Neuronal stem cell (in vitro differentiated cells): ENCODE measurements at places on chromosomes 7 and 10.

DNA sequence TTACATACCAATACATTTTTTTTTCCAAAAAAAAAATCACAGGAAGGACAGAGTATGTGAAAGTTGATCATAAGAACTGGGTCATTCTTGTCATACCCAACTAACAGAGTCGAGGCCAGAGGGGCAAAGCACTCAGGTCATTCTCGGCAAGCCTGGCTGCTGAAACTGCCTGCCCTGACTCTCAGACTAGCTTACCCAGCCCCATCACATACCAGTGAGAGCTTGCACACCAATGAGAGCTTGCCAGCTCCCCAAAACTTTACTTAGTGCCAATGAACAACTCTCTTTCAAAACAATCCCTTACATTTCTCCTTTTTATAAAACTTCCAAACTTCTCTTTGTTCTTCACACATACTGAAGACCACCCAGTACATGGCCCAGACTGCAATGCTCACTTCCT lies 48.9 kb downstream of the VOPP1 start:
- no peak for DNase-seq

DNA sequence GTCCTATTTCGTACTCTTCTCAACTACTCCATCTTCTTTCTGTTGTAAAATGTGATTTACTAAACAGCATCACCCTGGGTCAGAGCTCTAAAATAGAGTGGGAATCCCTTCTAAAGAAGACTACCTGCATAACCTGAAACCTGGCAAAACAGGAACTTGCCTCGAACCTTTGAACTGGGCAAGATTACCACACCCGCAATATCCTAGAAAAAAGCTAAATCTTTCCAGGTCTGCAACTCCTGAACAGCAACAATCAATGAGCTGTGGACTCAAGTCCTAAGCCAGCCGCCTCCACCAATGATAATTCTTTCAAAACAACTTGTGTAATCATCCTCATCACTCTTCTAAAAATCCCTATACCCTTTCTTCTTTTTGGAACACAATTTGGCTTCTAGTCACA lies 824.2 kb upstream of the COBL start:
- no peak for DNase-seq

DNA sequence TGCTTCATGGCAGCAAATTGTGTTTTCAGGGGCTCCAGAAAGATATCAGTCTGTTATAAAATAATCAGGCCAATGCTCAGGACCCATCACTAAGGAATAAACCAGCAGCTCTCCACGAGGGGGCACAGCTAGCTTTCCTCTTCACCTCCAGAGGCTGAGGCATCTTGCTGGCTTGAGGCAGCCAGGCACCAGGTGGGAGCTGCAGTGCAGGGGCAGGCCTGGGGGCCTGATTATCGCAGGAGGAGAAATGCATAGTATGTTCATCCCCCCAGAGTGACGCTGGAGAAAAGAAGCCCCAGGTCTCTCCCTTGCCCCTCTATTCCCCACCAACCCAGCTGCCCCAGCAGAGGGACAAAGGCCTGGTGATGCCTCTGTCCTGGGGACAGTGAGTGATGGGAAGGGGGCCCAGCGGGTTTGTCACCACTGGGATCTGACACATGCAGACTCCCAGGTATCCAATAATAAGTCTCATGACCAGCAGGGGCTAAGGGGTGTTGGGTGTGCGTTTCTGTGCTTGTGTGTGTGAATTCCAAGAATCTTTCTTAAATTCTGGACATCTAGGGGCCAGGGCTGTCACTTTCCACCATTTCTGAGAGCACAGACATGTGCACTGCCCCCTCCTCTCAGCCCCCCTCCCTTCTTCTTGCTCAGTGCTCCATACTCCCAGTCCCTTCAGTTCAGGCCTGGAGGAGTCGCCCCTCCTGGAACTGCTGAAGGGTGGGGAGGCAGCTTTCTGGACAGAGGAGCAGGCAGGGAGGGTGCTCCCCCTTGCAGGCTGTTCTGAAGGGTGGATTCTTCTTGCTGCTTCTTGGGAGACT lies 128.1 kb upstream of the FAM20C start:
- DNase-seq, result peak; percentile 33

GRCh38 chr10:32000937-32001336 lies 55.3 kb downstream of the KIF5B start:
- DNase-seq, result no peak

DNA sequence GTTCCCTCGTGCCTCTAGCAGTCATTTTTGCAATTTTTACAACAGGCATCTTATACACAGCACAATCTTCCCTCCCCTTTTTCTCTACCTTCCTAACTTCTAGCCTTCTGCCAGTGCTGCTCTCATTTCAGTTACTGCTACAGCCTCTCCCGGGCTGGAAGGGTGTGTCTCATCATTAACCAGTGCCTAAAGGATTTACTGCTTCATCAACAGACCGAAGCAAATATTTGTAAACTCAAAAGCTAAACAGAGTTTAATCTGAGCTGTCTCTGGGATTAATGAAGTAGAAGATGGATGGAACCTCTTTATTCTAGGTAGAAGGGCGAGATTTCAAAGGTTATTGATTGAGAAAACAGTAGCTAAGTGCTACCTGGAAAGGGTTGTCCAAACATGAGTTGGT lies 94.3 kb downstream of the PRPF18 start:
- no peak for DNase-seq

GRCh38 chr10:67022099-67022498 lies 96.3 kb downstream of the LRRTM3 start:
- DNase-seq, result no peak

DNA sequence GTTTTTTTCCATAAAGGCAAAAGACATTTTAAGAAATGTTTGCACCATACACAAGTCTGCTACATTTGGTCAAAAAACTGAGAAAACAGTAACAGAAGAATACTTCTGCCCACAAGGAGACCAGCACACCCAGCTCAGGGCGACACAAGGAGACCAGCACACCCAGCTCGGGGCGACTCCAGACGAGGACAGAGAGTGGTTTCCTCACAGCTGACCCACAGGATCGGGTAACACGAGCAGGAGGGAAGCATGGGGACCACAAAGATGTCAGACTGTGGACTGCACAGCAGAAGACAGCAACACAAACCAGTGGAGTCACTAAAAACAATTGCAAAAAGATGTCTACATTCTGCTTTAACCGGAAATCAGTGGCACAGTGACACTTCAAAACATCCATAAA lies 237.6 kb downstream of the DIP2C start:
- DNase-seq, result no peak

GRCh38 chr10:96357038-96357620 lies 1.7 kb downstream of the OPALIN start:
- no peak for DNase-seq

DNA sequence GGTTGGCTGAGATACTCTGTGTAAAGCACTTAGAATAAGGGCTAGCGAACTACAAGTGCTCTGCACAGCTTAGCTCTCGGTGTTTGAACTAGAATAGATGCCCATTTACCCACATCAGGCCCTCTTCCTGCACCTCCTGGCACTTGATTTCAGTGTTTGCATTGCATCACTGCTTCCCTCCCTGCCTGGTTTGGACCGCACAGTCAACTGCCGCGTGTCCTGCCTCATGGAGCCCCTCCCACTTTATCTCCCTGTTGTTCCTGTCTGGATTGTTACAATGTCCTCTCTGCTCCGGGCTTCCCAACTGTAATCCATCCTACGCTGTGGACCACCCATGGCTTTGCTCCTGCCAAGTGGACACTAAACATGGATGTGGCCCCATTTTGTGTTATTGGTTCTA lies 2.3 kb downstream of the FAM107B start:
- no peak for DNase-seq

DNA sequence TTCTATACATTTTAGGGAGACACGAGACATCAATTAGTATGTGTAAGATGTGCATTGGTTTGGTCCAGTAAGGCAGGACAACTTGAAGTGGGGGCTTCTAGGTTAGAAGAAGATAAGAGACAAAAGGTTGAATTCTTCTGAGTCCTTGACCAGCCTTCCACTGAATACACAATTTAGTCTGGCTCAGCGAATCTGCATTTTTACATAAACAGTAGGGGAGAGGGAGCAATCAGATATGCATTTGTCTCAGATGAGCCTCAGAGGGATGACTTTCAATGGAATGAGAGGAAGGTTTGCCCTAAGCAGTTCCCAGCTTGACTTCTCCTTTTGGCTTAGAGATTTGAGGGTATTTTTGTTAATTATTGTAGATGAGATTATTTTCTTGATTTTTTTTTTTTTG lies 20.0 kb upstream of the C10orf90 start:
- no peak for DNase-seq

GRCh38 chr7:2529161-2530070 lies 9.8 kb downstream of the LFNG start:
- no peak for DNase-seq

GRCh38 chr10:106565546-106565945 lies 599.0 kb downstream of the SORCS1 start:
- no peak for DNase-seq

DNA sequence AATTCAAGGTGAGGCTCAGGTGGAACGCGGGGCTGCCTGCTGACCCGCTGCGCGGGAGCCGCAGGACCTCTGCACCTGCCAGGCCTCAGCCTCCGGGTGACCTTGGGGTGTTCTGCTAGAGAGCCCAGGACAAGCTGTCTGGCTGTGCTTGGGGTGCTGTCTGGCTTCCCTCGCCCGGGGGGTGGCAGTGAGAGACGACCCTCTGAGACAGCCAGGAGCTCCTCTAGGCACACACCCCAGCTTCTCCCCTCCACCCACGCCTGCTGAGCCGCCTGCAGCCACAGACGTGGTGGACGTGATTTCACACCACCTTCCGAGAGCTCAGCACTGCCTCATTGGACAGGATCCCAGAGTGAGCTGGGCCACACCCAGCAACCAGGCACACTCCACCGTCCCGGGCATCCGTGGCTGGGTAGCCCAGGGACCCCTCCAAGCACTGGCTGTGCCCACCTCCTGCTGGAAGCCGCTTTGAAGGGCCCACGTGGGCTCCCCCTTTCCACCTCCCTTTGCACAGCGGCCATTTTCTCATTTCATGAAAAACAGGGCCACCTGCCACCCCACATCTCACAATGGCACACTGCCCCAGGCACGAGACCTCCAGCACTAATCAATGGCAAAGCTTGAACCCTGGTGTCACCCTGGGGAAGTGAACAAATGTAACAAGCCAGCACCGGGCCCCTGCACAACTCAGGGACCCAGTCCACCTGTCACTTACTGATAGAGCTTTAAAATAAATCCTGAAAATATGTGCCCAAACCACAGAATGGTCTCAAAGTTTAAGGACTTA lies 35.0 kb downstream of the ZFAND2A start:
- DNase-seq, result no peak

DNA sequence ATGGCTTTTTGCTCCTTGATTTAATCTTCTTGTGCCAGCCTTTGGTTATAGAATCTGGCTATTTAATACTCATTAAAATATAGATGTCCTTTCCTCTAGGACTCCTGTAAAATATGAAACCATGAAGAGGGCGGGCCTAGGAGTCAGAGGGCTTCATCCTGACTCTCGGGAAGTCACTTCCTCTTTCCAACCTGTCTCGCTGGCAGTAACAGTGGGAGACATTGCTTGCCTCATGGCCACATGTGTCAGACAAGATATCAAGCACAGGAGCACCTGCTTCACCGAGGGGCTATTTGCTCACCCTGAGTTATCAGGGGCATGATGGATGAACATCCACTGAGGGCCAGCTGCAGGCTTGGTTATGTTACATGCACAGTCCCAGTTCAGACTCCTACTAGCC lies 31.0 kb downstream of the SLIT1 start:
- no peak for DNase-seq

- DNase-seq, result no peak
Measured at GRCh38 chr7:80950550-80950967, 31.7 kb upstream of the SEMA3C start.

DNA sequence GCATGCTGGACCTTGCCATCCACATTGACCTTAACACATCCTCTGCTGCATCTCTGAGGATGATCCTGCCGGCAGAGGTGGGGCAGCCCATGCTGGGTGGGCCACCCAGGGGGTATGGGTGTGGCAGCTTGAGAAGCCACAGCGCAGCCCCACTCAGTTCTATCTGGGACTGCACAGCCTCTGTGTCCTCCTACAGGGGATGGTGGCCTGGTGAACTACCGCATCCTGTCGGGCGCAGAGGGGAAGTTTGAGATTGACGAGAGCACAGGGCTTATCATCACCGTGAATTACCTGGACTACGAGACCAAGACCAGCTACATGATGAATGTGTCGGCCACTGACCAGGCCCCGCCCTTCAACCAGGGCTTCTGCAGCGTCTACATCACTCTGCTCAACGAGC lies 12.2 kb upstream of the C10orf105 start:
- no peak for DNase-seq

GRCh38 chr10:55160655-55161283 lies 359.7 kb upstream of the PCDH15 start:
- no peak for DNase-seq

DNA sequence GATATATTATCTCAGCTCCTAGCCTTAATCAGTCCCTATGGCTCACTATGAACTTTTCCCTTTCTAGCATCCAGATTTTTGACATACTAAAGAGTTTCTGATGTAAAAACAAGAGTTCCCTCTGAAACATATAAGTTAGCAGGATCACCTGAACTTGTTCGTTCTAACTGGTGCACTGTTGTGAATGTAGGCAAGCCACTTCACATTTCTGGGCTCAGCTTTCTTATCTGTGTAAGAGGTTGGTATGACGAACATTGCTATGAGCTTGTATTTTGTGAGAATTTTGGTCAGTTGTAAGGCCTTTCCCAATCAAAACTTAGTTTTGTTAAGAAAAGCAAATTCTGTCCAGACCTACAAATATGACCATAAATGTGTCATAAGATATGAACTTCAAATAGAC lies 46.1 kb downstream of the MAGI2 start:
- no peak for DNase-seq

- DNase-seq, result no peak
Measured at GRCh38 chr7:108650467-108650866, 80.8 kb downstream of the DNAJB9 start.

DNA sequence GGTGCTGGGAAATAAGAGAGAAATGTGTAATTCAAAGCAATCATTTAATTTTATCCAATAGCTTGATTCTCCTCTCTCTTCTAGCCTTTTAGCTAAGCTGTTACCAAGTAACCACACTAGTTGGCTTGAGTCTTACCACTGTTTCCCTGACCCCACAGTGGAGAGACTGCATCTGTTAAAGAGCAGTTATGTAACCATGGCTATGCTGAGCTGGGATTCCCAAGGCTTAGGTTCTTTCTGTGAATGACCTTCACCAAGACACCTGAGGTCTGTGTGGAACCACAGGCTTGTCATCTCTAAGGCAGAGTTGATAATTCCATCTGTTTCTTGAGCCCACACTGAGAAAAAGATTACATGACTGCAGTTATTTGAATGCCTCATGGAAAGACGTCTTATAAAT lies 47.7 kb upstream of the ATRNL1 start:
- DNase-seq, result no peak

- peak; percentile 82 for DNase-seq
Measured at GRCh38 chr10:117496616-117497028, 45.9 kb upstream of the EMX2 start.

- no peak for DNase-seq
Measured at GRCh38 chr10:13631594-13631993, 44.8 kb downstream of the PRPF18 start.

GRCh38 chr7:40447345-40447744 lies 312.5 kb downstream of the SUGCT start:
- no peak for DNase-seq
